ENCODE measurements at places on chromosomes 4 and X.

- no peak for DNase-seq
Measured at GRCh38 chrX:95040104-95040503, 1366.1 kb downstream of the FAM133A start.

- DNase-seq: no peak
Measured at GRCh38 chrX:10482261-10482660, 138.1 kb downstream of the MID1 start.

DNA sequence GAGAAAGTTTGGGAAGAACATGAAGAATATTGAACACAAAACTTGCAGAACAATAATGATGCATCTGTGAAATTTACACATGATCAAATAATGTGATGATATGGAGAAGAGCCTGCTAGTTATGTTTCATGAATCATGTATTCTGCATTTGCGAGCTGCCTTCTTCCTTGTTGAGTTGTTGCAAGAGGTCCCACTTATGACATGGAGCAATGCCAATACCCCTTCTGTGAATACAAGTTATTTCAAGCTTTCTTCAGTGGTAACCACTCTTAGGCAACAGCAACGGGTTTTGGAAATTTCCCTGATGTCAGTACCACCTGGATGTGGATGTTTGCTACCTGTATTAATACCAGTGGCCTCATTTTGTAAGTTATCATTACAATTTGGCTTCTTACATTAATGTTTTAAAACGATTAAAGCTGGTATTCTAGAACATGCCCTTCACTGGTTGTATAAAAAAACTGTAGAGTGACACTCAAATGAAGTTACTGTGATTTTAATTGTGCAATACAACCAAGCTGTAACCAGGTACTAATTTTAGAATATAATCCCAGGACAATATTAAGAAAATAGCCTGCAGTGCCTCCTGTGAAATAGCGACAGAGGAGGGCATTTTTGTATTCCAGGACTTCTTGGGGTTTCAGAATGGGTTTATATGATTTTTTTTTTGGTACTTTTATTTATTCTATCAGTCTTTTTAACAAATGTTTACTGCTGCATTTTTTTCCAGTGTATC is 25.3 kb downstream of the IQCM start:
- DNase-seq: peak; percentile 66

GRCh38 chr4:89101256-89102161 is 9.8 kb upstream of the TIGD2 start:
- DNase-seq: no peak

GRCh38 chrX:13001961-13002671 is 27.2 kb downstream of the TMSB4X start:
- DNase-seq: no peak

DNA sequence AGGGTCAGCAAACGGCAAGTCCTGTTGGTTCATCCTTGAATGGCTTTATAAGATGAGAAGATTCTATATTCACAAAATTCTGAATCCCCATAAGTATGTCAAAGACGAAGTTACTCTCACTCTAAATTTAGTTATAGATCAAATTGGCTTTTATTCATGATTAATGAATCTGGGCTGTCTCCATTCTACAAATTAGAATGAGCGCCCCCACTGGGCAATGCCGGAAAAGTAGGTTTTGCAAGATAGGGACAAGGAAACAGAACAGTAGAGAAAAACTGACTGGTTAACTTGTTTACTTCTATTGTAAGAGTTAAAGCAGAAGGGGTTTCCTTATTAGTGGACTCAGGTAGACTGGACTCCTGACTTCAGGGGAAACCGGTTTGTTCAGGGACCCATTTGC is 100.3 kb downstream of the F11 start:
- no peak for DNase-seq

DNA sequence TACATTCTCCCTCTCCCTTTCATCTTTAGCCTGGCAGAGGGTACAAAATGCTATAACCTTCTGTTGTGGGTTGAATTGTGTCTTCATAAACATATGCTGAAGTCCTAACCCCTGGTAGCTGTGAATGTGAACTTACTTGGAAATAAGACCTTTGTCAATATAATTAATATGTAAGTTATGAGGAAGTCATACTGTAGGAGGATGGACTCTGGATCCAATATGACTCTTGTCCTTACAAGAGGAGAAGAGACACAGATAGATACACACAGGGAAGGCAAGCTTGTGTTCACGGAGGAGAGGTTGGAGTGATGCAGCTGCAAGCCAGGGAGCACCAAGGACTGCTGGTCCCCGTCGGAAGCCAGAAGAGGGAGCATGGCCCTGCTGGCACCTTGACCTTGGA is 94.7 kb downstream of the SLC2A9 start:
- no peak for DNase-seq

DNA sequence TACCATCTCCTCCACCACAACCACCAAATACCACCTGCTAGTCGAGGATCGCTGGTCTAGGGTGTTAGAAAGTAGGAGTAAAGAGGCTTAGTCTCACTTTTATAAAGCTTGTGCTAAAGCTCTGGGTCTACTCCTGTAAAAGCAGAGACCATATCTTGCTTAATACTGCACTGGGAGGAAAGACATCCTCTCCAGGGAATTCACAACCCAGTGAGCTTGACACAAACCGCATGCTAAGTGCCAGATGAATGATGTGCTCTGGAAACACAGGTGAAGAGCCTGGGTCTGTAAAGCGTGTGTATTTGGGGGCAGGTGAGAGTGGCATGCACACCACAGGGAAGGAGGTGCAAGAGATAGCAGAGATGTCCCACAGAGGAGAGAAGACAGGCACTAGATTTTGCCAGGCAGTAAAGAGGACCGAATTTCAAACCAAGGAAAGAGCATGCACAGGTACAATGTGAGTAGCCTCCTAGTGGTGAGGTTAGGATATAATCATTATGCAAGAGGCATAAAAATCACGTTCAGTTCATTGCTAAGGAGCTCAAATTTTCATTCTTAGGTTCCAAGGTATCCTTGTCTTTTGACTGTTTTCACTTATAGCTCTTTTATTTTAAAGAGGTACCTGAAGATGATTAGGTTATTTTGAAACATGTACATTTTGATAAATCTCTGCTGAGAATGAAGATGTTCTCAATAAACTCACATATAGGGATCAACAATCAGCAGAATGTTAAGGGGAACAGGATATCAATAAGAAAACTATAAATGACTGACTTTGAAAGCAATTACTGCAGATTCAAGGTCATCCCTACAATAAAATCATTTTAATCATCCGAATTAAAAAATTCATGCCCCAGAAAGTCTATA is 20.7 kb downstream of the TAPT1 start:
- DNase-seq: peak; percentile 34

- DNase-seq: no peak
Measured at GRCh38 chr4:71201817-71202576, 136.8 kb upstream of the SLC4A4 start.

DNA sequence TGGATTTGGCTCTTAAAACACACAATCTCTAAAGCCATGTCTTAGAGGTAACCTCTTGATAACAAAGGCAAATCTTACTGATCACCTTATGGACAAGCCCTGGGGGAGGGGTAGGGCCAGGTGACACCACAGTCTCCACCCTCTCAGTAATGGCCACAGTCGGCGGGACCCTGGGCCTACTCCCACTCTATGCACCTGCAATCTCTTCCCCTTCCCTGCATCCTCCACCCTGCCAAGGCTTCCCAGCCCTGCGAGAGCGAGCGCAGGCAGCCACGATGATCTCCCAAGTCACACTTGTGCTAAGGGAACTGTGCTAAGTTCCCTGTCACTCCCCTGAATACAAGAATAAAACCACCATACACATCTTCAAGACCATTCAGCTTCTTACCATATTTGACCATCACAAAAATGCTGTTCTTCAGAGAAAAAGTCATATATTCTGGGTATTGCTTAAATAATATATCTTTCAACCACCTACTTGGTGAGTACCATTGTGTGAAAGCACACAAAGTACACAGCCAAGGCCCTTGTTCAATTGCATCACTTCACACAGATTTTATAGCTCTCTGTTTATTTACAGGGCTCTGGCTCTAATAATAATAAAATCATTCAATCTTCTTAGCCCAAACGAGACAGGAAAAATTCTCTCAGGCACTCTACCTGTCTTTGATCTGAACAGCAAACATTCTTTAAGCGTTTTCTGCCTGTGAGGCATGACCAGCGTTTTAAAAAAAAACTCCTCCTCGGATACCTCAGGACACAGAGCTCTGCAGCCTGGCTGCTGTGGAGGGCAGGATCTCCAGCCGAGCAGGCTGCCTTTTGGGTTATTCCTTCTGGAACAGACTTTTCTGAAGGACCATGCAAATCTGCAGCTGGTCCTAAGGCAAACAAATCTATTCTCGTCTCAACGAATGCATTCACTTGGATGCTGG is 115.7 kb upstream of the MAP3K15 start:
- DNase-seq: no peak

- DNase-seq: no peak
Measured at GRCh38 chr4:106039796-106040195, 144.5 kb downstream of the NPNT start.

GRCh38 chr4:59650861-59651260 is 1549.3 kb upstream of the ADGRL3 start:
- no peak for DNase-seq

- DNase-seq: no peak
Measured at GRCh38 chr4:61545902-61546480, 345.9 kb downstream of the ADGRL3 start.

DNA sequence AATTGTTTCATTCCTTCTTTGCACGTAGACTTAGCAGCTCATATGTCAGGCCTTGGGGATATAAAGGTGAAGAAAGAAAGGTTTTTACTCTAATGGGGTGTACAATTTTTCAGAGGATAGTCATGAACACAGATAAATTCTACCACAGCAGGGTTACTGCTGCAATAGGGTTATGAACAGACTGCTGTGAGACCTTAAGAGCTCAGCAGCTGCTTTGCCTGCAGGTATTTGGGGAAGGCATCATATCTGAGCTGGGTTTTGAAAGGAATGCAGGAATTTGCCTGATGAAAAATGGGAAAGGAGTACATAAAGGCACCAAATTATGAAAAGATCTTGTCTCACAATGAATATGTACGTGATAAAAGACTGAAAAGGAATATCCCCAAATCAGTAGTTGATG is 128.9 kb downstream of the CEP135 start:
- DNase-seq: peak; percentile 10

DNA sequence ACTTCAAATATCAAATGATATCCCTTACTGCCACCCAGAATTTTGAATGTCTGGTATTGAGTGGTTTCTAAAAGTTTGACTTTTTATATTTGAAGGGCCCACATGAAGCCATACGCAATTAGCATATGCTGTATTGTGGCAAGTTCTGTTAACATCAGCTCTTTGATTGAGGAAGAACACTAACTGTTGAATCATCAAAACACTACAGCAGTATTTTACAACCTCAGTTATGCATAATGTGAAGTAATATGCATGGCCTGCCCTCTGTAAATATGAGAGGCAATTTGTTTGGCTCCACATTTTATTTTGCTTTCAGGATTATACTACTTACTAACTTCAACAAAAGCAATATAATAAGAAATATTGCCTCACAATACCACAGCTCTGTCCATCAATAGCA is 62.2 kb upstream of the DMD start:
- DNase-seq: no peak

- no peak for DNase-seq
Measured at GRCh38 chr4:23202712-23203247, 510.0 kb downstream of the GBA3 start.

DNA sequence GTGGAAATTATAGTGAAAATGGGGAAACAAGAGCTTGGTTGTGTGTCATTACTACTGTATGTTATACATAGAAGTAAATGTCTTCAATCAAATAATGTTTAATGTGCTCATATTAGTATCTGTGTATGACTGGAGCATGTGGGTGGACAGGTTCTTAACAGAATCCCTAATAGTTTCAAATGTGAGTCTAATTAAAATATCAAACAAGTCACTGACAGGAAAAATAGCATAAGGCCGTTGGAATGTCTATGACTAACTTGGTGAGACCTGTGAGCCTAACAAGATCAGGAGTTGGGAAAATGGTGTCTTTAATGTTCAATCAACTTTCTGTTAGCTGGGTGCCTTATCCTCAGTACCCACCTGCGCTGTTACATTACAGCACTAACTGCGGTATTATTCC is 6.2 kb upstream of the CXCL3 start:
- no peak for DNase-seq

DNA sequence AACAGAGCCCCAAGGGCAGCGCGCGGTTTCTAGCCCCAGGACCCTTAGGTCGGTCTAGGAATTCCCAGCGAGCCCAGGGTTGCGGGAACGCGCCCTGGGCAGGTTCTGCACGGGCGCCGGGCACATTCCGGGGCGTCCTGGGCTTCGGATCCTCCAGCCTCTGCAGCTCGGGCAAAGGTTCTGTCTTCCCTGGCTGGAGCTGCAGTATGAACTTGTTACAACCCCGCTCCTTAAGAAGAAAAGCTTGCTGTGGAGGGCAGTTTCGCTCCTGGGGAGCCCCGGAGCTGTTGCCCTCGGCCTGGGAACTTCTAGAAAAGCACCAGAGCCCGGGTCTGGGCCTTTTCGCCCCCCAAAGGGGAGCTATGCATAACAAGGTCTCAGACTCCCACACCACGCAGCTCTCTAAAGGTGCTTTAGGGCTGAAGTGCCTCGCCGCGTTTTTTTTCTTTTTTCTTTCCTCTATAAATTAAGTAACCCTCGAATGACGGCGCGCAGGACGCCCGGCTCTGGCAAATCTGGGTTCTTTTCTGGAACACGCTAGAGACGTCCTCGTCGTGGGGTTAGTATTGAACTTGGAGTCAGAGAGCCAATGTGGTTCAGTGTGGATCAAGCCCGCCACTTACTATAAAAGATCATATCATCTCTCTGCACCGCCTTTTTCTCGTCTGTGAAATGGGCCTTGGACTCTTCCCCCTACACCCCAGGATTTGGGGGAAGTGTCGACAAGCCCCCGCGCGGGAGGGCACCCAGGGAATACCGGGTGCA is 5.7 kb downstream of the MSX1 start:
- DNase-seq: no peak

- no peak for DNase-seq
Measured at GRCh38 chr4:175068266-175068665, 150.1 kb downstream of the ADAM29 start.

- DNase-seq: no peak
Measured at GRCh38 chrX:128250621-128251020, 198.4 kb upstream of the ACTRT1 start.

- DNase-seq: no peak
Measured at GRCh38 chr4:90842960-90843359, 715.8 kb downstream of the CCSER1 start.

Measured in adipocyte (in vitro differentiated cells).